ENCODE measurements at places on chromosomes 12 and 14.

- DNase-seq: no peak
These were observed 25.0 kb downstream of the FGD6 start for GRCh38 chr12:95192271-95192670.

GRCh38 chr12:13347241-13348043, 150.9 kb downstream of the EMP1 start:
- peak; percentile 6 for DNase-seq

GRCh38 chr14:101228949-101229541, 325.5 kb upstream of the RTL1 start:
- DNase-seq: no peak

- DNase-seq: no peak
These were observed 28.5 kb downstream of the PAH start for GRCh38 chr12:102888511-102888910.

DNA sequence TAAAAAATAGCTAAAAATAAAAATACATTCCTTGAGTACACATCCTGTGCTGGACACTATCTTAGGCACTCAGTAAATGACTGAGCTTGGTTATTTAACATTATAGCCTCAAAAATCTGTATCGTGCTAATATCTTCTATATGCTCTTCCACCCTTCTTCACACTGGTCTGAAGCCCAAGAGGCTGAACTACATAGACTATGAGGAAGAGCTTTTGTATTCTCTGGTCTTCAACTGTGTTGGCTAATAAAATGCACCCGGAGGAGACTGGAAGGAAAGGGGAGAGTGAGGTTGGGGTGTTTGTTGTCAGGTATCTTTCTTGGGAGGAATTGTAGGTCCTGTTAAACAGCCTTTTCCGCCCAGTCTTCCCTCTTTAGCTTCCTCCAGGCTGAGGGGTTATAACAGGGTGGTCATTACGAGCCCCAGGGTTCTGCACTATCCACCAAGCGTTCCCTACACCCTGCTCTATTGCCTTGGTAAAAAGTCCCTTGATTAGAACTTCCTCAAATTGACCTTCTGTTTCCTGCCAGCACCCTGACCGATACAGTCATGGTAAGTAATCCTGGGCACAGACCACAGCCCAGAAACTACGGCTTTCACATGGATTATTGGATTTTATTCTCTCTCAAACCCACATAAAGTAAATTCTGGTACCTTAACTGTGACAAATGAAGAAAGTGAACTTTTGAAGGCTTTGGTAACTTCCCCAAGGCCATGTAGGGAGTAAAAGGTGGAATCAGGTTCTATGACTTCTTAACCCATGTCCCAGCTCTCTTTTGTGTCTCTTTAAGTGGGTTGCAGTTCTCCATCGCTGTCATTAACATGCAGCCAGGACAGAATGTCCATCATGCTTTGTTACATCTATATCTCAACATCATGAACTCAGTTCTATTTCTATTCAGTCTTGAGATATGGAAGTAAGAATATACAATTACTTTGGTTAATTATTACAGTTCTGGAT, 71.3 kb downstream of the PTHLH start:
- DNase-seq: no peak

DNA sequence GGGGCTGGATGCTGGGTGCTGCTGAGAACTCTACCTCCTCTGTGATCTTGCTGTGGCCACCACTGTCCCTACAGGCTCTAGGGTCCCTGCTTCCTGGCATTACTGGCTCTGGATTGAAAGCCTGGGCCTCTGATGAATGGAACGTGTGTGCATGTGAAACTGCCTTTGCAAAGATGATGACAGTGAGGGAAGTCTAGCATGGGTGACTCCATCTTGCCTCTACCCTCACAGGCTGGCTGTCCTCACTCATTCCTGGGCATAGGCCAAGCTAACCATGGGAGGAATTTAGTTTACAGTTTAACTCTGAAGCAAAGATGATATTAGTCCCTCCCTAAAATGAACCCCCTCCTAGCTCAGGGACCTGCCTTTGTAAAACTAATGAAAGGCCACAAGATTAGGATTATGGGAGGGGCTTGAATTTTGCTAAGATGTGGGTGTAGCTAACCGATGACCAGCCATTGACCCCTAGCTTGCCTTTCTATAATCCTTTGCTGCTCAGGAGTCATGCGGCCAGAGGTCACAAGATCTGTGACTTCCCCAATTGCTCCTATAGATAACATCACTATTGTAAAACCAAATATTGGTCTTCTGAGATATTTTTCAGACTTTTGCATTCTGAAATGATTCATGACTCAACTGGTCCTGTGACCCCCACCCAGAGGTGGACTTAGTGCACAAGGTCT, 2.2 kb upstream of the C1S start:
- no peak for DNase-seq

- no peak for DNase-seq
These were observed 1.7 kb downstream of the FITM1 start for GRCh38 chr14:24132061-24132685.

GRCh38 chr12:103334466-103334865, 161.3 kb downstream of the C12orf42 start:
- no peak for DNase-seq

DNA sequence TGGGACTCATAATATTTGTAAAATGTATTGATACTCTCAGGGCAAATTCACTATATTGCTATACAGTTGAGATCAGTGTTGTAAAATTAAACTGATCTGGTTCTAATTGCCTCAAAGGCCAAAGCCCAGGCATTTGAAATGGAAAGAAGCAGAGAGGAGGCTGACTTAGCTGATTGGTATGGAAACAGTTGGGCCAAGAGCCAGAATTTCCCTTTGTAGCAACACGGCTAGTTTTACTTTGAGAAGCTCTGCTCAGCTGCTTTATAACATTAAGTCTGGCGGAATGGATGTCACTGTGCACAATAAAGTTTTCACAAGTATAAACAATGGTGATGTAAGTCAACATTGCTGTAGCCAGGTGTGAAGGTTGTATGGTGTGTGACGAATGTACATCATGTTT, 186.4 kb downstream of the MSRB3 start:
- no peak for DNase-seq

- no peak for DNase-seq
These were observed 59.7 kb downstream of the SCFD1 start for GRCh38 chr14:30681752-30682355.

DNA sequence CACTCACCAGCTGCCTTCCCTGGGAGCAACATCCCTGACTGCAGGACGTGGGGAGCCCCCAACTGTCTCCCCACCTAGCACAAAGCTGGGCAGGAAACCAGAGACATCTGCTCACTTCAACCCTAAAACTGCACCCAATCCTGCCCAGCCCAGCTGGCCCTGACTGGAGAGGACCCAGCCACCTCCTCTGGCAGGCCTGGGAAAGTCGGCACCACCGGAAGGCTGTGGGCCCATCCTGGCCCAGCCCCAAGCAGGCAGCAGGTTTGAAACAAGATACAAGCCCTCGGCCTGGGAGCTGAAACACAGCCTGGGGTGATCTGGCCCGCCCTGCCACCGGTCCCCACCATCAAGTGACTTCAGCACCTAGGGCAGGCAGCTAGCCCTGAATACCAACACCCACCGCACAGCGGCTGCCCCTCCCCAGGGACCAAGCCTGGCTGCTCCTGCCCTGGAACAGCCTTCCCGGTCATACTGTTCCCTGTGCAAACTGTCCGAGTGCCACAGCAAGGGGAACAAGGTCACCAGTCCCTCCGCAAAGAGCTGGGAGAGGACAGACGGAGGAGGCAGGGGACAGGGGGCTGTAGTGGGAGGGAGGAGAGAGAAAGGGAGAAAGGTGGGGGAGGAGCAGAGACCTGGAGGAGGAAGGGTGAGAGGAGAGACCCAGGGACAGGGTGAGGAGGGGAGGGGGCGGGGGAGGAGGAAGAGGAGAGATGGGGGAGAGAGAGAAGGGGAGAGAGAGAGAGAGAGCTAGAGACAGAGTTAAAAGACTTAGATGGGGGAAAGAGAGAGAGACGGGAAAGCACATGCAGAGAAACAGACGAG, 115.7 kb downstream of the RFLNA start:
- DNase-seq: no peak

DNA sequence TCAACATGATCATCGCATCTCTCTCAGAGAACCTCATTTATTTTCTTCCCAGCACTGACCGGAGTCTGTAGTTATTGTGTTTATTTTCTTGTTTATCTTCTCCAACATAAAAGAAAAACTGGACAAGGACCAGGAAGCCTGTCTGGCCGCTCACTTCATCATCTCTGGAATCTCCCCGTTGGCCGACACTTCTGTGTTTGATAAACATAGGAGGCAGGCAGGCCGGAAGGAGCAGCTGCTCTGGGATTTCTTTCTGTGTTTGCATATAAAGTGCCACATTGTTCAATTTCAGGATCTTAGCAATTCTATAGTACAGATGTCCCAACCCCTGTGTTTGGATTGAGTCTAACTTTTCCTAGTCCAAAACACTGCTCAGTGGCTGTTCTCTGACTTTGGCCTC, 53.3 kb downstream of the ACACB start:
- no peak for DNase-seq

GRCh38 chr12:123118497-123118896, 32.4 kb downstream of the PITPNM2 start:
- DNase-seq: no peak

DNA sequence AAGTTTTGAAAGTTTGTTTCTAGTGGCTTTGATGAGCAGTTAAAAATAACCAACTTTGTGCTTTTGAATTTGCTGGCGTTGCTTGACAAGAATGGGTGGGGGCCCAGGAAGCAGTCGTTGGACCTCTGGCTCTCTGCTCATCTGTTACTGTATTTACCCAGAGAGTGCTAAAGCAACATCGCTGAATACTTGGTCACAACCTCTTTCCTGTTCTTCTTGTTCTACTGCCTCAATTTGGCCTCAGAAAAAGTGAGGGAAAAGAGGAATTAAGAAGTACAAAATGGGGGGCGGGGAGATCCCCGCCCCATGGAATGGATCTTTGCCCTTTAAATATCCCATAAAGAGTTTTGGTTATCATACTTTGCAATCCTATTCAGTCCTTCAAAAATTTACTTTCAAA, 221.5 kb upstream of the G2E3 start:
- DNase-seq: no peak

DNA sequence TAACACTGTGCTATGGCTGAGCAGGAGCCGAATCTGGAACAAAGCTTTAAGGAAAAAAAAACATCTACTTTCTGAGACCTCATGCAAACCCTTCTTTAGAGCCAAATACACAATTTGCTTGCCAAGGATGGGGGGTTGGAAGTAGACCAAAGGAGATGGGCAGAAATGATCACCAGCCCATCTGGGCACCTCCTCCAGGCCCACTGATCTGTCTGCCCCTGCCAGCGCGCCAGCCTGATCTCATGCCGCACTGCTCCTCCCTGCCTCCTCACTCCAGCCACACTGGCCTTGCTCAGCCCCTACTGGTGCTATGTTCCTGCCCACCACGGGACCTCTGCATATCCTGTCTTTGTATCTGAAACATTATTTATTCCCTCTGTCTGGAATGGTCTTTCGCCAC, 24.8 kb upstream of the RAB35 start:
- DNase-seq: no peak

- no peak for DNase-seq
These were observed 65.6 kb upstream of the RMST start for GRCh38 chr12:97397008-97397407.

- no peak for DNase-seq
These were observed 128.2 kb downstream of the TMEM117 start for GRCh38 chr12:43964033-43964432.

- DNase-seq: no peak
These were observed 43.8 kb downstream of the DDHD1 start for GRCh38 chr14:53109105-53110041.

GRCh38 chr12:68176257-68176656, 16.7 kb upstream of the IFNG start:
- DNase-seq: no peak

DNA sequence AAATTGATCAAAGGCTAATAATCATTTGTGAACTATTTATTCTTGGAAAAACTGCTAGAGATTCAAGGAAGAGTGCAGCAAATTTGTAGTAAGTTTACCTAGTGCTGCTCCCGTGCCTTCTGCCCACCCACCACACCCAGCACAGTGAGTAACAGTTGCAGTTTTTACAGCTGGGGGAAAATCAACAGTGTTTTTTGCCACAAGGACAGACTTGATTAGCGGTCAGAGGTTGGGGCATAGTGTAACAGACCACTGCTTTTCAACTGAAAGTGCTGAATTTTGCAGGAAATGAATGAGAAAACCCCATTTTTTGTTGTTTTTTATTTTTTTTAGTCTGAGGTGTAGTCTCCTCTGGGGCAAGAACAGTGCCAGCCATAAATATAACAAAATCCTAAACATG, 7.5 kb upstream of the KLRK1 start:
- no peak for DNase-seq

DNA sequence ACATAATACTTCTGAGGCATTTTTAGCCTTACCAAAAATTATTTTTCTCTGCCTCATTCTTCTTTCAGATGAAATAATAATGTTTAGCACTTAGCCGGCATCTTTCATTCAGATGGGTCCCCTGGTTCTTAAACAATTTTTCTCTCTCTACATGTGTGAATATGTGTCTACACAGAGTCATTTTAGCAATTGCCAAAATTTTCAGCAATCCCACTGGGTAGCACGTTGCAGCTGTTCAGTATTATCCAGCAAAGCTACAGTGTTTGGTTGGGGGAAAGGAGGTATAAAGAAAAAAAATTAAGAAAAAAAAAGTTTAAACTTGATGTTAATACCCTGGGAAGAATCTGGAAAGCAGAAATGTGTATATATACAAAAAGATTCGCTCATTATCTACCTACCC, 160.5 kb upstream of the TRHDE start:
- no peak for DNase-seq

DNA sequence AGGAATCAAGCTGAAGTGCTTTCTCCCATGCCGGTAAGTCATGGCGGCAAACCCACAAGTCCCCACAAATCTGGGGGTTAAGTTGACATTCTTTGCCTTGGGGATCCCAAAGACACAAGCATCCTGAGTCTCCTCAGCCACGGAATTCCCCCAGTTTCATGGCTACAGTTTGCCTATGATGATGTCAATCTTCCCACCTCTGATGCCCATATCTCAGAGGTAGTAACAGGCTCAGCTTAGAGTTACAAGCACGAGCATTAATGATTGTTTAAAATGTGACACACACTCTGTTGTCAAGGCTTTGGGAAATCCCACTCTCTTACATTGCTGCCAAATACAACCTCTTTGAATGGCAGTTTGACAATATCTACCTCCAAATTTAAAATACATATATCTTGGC, 22.3 kb downstream of the NOS1 start:
- no peak for DNase-seq

DNA sequence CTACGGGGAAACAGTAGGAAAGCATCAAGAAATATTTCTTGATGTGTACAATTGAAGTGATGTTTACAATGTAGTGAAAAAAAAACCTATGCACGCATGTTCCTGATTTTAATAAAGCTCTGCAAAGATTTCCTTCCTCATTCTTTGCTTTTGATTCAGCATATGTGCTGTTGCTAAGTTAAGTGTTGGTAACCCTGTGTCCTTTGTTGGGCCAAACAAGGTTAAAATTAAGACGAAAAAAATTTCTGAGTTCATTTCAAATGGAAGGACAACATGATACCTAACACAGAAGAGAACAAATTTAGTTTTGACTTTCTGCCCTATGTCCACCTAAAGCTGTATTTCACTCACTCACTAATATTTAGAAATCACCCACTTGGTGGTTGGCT, 62.8 kb downstream of the PPP2R5C start:
- DNase-seq: no peak

- DNase-seq: no peak
These were observed 6.6 kb downstream of the TMEM263 start for GRCh38 chr12:106962286-106962685.

All from stimulated activated CD8-positive, alpha-beta memory T cell treated with anti-CD3 and anti-CD28 coated beads, Interleukin-15, amount 100 ng/mL, for 24 hours (primary cell).